ENCODE measurements at places on chromosomes 7 and 10.

DNA sequence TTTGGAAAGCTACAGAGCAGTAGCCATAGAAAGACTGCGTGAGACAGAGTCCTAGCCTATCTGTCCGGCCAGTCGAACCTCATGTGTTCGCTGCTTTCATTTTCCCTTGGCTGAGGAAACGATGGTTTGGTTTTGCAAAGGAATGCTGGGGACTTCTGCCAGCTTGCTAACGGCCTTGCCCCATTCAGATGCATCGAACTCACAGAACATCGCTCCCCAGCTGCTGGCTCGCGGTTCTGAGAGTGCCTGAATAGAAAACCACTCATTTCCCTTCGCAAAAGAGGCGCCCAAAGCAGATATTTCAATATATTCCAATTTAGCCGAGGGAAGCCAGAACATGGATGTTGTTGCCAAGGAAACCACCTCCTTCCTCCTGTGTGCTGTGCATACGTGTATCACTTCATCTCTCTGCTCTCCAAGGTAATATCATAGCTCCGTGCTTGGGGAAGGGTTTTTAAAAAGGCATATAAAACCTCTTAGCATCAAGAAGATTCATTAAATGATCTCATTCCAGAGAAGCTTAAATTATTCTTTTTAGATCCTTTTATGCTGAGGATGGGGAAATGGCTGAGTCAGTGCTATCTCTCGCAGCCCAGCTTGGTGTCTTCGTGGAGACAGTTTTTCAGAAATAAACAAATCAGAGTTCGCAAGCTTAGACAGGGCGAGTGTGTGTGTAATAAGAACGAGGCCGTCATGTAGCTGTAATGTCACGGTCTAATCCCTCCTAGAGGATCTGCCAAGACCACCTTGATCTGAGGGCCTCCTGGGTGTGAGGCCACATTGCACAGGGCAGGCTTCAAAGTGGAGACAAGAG lies 215.2 kb downstream of the RPS24 start:
- H3K4me3 ChIP-seq: no peak overlapping the region
- H3K4me1 ChIP-seq: peaks cover 29% of the 10 kb centered on the region
- DNase-seq: no peak
- H3K27me3 ChIP-seq: peaks cover 8% of the 10 kb centered on the region
- H3K36me3 ChIP-seq: no peaks in the 10 kb centered on the region

- H3K27ac ChIP-seq: no peak overlapping the region
- H3K36me3 ChIP-seq: no peaks in the 10 kb centered on the region
- DNase-seq: no peak
- peaks cover under 1% of the 10 kb centered on the region for H3K27me3 ChIP-seq
- H3K4me1 ChIP-seq: no peaks in the 10 kb centered on the region
- H3K4me3 ChIP-seq: no peak overlapping the region
These were observed 65.8 kb downstream of the MTURN start for GRCh38 chr7:30200591-30200990.

DNA sequence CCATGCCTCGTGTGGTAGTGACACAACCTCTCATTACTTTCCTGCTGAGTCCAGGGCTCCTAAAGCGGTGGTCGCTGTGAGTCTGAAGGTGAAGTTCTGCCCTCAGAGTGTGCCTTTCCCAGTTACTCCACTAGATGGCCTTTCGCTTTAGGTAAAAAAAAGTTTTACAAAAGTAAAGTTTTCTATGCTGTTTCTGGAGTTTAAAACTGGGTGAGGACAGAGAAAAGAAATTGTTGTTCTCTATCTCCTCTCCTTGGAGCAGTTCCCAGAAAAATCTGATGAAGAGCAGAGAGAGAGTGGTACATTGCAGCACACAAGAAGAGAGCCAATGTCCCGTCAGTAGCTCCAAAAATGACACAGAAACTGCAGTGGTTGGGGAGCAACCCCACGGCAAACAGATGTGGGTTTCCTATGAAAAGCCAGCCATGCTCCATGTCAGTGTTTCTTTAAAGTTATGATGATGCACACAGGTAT lies 257.1 kb downstream of the GLI3 start:
- no peaks in the 10 kb centered on the region for H3K36me3 ChIP-seq
- H3K4me1 ChIP-seq: no peaks in the 10 kb centered on the region
- H3K4me3 ChIP-seq: no peak overlapping the region
- no peak overlapping the region for H3K27ac ChIP-seq
- H3K27me3 ChIP-seq: peaks cover 6% of the 10 kb centered on the region

DNA sequence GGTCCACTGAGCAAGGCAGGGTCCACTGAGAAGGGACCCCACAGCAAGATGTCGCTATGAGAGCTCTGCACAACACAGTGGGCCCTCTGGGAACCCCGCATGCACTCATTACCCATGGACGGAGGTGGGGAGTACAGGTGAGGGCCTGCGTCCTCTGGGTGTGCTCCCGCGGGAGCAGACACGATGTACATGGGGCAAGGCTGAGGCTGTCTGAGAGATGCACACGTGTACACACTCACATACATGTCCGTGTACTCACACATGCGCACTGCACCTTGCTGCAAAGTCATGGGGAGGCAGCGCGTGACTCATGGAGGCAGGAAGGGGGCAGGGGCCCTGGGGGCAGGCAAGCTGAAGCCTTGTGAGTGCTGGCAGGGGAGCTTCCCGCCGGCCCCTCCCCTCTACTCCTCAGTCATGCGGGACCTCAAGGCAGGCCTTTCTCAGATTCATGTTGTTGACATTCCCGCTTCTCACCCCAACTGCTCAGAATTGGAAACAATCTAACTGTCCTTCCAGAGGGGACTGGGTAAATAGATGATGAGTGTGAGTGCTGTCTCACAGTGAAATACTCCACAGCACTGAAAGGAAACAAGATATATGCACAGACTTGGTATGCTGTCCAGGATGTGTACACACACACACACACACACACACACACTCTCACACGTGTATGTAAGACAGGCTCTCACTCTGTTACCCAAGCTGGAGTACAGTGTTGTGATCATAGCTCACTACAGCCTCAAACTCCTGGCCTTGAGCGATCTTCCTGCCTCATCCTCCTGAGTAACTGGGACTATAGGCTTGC lies 40.0 kb downstream of the GOLGA7B start:
- H3K27ac ChIP-seq: no peak overlapping the region
- H3K4me3 ChIP-seq: no peak overlapping the region
- H3K36me3 ChIP-seq: no peaks in the 10 kb centered on the region

DNA sequence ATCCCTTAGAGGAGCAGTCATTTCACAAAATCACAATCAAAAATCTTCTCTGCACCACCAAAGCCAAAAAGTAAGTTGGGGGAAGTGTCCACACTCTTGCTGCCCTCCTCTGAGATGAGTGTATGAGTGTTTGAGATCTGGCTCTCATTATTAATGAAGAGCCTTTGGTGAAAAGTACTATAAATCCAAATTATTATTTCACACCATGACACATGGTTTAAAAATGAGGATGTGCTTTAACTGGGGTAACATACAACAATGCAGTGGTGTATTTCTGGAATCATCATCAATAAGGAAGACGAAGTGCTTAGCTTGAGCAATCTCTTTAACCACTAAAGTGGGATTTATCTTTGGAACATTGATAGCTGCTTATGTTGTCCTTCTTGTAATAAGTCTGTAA lies 114.2 kb upstream of the ADAM12 start:
- DNase-seq: no peak
- no peaks in the 10 kb centered on the region for H3K36me3 ChIP-seq
- no peaks in the 10 kb centered on the region for H3K4me1 ChIP-seq
- no peak overlapping the region for H3K27ac ChIP-seq
- H3K4me3 ChIP-seq: no peak overlapping the region

GRCh38 chr7:70484255-70484654 lies 647.7 kb upstream of the GALNT17 start:
- H3K4me3 ChIP-seq: no peak overlapping the region
- H3K27ac ChIP-seq: no peak overlapping the region
- H3K36me3 ChIP-seq: no peaks in the 10 kb centered on the region
- DNase-seq: no peak
- no peaks in the 10 kb centered on the region for H3K4me1 ChIP-seq
- no peaks in the 10 kb centered on the region for H3K27me3 ChIP-seq
